ENCODE measurements at places on chromosomes 1 and 21.

- DNase-seq, result no peak
Observed at GRCh38 chr1:212118167-212118871, 82.8 kb downstream of the DTL start.

- DNase-seq, result no peak
Observed at GRCh38 chr1:14715802-14716201, 117.3 kb downstream of the KAZN start.

DNA sequence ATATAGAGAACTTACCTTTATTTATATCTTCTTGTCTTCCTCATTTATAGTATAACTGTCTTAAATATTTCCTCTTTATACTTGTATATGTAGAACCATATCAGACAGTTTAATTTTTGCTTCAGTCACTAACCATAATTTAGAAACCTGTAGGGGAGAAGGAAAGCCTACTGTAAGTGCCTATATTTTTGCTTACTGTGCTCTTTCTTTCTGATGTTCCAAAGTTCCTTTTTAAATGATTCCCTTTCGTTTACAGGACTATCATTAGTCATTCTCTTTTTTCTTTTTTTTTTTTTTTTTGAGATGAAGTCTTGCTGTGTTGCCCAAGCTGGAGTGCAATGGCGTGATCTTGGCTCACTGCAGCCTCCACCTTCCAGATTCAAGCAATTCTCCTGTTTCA is 109.7 kb downstream of the CENPF start:
- no peak for DNase-seq

DNA sequence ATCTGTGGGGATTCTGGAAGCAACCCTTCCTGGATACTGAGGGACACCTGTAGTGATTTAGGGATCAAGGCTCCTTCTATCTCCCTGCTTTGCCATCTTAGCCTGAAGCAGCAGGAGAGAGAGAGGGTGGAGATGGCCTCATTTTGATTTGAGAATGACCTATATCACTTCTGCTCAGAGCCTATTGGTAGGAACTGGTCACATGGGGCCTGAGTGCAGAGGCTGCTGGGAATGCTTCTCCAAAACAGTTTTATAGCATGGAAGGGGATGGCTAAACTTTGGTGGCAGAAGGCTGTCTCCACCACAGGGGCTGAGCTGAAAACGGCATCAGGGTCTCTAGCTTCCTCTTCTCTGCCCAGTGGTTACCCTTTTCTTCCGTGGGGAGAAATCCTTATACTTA is 105.8 kb downstream of the TBX19 start:
- no peak for DNase-seq

DNA sequence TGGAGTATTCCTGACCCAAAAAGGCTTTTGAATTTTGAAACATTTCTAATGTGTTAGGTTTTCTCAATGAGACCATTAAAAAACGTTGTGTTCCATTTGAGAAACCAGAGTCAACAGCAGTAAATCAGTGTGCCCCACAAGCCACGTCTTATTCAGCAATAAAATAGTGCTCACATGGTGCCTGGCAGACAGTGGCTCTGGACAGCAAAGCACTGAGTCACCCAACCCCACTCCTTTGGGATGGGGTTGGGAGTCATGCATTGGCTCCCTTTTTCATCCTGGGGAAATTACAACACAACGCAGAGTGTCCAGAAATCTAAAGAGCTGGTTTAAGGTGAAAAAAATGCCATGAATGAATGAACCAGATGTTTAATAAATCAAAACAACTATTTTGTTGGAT is 46.5 kb downstream of the KCNJ15 start:
- DNase-seq, result no peak

DNA sequence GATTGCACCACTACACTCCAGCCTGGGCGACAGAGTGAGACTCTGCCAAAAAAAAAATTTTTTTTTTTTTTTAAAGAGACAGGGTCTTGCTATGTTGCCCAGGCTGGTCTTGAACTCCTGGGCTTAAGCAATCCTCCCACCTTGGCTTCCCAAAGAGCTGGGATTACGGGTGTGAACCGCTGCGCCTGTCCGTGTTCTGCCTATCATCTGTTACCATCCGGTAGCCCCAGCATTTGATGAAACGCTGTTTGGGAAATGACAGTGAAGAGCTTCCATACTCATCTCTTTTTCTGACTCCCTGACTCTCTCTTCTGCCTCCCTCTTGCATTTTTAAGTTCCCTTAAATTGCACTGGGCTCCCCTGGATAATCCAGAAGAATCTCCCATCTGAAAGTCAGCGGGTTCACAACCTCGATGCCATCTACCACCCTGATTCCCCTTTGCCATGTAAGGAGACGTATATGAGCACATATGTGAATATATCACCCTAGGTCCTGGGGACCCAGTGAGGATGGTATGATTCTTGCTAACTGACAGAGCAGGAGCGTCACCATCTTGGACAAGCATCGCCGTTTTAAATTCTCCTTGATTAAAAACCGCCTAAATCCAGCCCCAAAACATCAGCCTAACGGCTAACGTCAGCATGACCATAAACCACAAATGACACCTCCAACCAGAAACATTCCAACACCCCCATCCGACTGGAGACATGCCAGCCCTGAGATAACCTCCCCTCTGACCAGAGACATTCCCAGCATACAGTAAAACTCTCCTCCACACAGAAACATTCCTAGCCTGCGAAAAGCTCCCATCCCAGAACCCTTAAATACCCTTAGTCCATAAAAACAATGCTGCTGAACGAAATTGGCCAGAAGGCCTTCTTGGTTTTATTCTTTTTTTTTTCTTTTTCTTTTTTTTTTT is 12.4 kb downstream of the TNFRSF8 start:
- no peak for DNase-seq

- no peak for DNase-seq
Observed at GRCh38 chr1:180187626-180188025, 33.0 kb downstream of the QSOX1 start.

GRCh38 chr1:92876351-92876750 is 44.5 kb downstream of the RPL5 start:
- no peak for DNase-seq

GRCh38 chr1:7233237-7233540 is 447.9 kb downstream of the CAMTA1 start:
- no peak for DNase-seq

DNA sequence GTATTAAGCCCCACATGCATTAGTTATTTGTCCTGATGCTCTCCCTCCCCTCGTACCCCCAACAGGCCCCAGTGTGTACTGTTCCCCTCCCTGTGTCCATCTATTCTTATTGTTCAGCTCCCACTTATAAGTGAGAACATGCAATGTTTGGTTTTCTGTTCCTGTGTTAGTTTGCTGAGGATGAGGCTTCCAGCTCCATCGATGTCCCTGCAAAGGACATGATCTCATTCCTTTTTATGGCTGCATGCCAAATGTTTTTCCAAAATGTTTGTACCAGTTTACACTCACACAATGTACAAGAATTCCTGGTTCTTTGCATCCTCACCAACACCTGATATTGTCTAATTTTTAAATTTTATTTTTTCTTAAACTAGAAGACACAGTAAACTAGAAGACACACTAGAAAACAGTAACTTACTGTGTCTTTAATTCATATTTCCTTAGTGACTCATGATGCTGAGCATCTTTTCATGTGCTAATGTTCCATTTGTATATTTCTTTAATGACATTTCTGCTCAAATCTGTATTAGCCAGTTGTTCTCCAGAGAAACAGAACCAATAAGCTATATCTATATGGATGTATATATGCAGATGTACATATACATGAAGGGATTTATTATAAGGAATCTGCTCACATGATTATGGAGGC is 19.4 kb upstream of the USP1 start:
- DNase-seq, result no peak

DNA sequence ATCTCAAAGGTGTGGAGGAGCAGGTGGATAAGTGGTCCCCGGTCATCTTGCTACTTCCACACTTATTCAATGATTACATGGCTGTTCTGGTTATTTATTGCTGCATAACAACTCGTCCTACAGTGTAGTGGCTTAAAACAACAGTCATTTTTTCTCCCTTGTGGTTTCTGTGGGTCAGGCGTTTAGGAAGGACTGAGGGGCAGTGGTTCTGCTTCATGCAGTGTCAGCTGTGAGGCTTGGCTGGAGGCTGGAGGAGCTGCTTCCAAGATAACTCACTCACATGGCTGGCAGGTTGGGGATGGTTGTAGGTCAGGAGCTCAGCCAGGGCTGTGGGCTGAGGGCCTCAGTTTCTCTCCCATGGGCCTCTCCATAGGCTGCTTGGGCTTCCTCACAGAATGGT is 5.9 kb upstream of the SLC6A17 start:
- no peak for DNase-seq

- DNase-seq, result no peak
Observed at GRCh38 chr1:221419513-221420095, 322.3 kb downstream of the DUSP10 start.

GRCh38 chr1:246397046-246397445 is 110.0 kb downstream of the SMYD3 start:
- DNase-seq, result no peak

DNA sequence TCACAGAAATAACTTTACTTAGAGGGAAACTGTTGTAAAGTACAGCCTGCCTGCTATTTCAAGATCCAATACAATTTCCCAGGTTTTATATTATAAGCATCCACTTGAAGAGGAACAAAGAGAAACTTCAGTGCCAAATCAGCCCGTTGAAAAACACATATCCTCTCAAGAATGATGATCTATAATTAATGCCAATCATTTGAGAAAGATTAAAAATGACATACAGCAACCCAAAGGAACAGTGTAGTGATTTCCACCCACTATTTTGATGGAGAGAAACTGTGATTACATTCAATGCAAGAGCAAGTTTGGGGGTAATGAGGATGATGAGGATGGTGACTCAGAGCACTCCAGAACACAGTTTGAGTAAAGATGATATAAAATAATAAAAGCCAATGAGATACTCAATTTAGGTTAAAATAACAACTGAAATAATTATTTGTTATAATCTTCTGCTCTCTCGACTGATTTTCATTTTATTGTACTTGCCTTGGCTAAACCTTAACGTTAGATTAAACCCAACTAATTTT is 715.5 kb downstream of the NCAM2 start:
- DNase-seq, result no peak

GRCh38 chr1:204448344-204448964 is 36.8 kb upstream of the PPP1R15B start:
- DNase-seq, result no peak

- no peak for DNase-seq
Observed at GRCh38 chr1:7489586-7489985, 281.5 kb upstream of the VAMP3 start.

DNA sequence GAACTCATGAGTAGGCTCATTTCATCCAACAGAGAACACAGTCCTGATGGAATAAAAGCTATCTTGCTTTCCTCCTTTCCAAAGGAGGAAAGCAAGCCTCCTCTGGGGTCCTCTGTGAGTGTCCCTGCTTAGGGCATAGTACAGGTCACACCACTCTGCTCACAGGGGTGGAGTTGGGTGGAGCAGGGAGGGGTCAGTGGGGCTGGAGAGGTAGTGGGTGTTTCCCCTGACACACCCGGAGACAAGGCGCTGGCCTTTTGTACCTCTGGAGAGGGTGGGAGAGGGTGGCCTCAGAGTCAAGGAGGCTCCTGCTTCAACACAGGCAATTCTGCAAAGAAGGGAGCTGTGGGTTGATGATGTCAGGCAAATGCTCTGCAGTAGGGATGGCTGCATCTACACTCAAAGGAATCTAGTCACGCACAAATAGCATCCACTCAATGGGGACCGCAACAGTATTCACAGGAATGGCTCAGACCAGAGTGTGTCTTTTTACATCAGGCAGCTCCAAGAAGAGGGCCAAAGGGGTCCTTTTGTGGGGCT is 58.6 kb upstream of the PLXNA2 start:
- DNase-seq, result no peak

- no peak for DNase-seq
Observed at GRCh38 chr1:243598433-243598832, 251.6 kb downstream of the AKT3 start.

DNA sequence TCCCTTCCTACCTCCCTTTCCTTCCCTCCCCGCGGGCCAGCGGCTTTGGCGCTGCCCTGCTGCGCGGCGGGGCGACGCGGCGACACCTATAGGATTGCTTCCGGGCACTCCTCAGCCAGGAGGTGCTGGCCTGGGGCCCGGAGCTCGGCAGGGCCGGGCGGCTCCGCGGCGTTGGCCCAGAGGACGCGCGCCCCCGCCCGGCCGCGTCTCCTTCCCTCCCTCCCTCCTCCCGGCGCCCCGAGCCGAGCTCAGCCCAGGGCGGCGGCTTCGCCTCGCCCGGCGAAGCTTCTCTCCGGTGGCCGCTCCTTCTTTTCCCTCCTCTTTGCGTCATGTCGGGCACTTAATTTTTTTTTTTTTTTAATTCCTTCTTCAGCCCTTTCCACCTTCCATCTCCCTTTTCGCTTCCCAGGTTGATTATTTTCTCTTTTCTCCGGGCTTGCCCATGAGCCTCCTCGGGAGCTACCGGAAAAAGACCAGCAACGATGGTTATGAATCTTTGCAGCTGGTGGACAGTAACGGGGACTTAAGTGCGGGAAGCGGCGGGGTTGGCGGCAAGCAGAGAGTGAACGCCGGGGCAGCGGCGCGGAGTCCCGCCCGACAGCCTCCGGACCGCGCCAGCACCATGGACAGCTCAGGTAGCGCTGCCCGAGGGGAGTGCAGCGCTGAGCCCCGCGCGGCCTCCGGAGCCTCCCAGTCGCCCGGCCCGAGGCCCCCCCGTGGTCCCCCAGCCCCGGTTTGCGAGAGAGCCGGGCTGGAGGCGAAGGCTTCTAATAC is at the start of gene DNAJC6:
Gene DNAJC6, plus strand, starts transcription at position 240 of the 774 bp plus-strand sequence. Its CDS starts 203 bp downstream, at position 443.
- DNase-seq, result peak; percentile 23

DNA sequence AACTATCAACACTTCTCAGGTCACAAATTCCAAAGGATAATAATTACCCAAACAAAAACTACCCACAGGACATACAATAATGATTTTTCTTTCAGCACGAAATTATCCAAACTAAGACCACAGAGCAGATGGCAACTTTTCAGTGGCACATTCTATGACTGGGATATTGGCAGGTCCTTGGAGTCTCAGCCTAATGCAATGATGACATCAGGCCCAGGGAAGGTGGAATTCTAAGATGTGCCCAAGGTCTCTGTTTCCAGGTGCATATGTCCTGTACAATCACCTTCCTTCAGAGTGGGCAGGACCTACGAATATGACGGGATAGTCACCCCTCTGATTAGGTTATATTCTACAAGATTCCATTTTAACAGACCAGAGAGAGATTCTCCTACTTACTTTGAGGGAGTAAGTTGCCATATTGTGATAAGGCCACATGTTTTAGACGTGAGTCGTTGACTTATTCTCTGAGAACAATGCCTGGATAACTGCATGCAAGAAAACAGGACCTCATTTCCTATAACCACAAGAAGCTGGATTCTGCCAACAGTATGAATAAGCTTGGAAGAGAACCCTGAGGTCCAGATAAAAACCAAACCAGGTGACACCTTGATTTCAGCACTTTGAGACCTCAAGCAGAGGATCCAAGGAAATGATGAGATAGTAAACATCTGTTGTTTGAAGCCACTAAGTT is 69.9 kb downstream of the ZC3H11B start:
- DNase-seq, result no peak

DNA sequence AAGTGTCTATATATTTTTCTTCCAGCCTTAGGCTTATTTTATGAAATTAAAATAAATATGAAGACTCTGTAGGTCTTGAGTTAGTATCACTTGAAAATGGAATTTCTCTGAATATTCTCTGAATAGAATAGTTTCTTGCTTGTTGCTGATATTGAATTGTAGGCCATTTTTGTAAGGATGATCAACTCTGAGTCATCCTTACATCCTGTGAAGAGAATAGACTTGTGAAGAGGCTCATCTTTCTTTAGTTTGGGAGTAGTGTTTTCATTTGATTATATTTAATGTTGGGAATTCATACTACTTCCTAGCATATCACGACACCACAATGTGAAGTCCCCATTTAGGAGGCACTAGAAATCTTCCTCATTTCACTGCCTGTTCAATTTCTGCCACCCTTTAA is 27.5 kb upstream of the CD1D start:
- DNase-seq, result no peak

- no peak for DNase-seq
Observed at GRCh38 chr21:43602266-43603232, 56.7 kb downstream of the HSF2BP start.

All from activated T-cell treated with anti-CD3 and anti-CD28 coated beads for 1 hour (primary cell).